ENCODE measurements at places on chromosomes 16 and 17.

DNA sequence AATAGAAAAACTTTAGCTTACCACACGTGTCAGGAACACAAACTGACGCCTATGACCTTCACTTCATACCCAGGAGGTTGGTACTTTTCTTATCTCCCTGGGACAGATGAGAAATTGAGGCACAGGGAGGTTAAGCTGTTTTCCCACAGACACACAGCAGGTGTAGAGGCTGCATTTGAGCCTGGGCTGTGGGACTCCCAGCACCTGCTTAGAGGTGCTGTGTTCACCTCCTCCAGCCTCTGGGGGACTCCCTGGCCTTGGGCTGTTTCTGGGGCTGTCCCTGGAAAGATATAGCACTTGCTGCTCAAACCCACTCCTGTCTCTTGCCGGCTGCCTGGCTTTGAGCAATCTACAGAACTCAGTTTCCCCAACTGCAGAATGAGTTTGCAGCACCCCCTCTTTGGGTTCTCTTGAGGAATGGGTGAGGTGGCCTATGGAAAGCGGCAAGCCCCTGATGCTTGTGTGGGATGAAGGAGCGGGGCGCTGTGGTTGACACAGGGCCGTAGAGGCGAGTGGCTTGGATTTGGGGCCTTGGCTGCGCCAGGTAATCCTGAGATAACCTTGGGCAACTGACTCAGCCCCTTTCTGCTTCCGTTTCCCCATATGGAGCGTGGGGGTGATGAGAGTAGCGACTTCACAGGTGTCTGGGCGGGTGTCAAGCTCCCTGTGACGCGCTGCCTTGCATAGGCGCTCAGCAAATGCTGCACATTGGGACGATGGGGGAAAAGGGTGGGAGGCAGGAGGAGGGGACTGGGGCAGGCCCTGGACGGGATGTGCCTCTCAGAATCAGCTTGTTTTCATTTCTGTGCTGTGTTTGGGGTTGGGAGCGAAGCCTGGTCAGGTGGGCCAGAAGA, 104.5 kb upstream of the CIBAR2 start:
- DNase-seq: no peak

GRCh38 chr17:4944163-4944553, 4.1 kb downstream of the RNF167 start:
- DNase-seq: no peak

DNA sequence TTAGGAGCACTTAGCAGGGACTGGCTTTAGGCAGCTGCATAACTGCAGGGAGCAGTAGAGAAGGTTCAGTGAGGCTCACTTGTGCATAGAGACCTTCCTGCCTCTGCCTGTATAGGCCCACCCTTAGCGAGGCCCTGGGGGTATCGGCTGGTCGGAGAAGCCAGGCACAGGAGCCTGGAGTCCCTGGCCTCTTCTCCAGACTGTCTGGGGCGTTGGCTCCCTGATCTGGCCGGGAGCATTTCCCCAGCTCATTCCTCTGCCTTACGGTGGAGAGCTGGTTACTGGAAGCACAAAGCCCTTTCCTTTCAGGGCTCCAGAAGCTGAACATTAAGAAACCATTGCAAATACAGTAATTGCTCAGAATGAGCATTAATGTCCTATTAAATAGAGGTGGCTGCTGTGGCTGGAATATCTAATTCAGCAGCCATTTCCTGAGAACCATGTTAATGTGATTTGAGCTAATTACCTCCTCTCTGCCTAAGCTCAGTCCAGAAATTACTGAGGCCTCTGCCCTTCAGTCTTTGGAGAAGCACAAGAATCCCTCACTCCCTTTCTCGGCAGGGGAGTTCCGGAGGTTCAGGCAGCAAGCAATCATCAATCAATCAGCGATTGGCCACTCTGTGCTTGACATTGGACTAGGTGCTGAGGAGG, 18.8 kb upstream of the TMEM220 start:
- no peak for DNase-seq

GRCh38 chr17:79982986-79983385, 52.7 kb downstream of the TBC1D16 start:
- no peak for DNase-seq

DNA sequence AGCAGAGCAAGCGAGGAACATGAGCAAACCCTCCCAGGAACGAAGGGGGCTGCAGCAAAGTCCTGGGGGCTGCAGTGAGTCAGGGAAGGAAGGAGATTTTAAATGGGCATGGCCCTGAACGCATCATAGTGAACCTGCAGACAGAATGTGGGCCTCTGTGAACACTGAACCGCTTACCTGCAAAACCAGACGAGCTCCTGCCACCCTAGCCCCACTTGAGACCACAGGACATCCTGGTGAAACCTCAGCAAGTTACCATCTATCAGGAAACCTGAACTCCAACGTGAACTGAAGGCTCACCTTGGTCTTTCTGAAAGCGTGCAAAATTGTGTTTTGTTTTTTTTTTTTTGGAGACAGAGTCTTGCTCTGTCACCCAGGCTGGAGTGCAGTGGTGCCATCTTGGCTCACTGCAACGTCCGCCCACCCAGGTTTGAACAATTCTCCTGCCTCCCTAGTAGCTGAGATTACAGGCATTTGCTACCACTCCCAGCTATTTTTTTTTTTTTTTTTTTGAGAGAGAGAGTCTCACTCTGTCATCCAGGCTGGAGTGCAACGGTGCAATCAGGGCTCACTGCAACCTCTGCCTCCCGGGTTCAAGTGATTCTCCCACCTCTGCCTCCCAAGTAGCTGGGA, 30.8 kb downstream of the FANCA start:
- DNase-seq: no peak

GRCh38 chr16:79605999-79606398, 5.5 kb upstream of the MAF start:
- DNase-seq: no peak

GRCh38 chr17:28528327-28529012, 22.3 kb downstream of the FOXN1 start:
- DNase-seq: no peak

DNA sequence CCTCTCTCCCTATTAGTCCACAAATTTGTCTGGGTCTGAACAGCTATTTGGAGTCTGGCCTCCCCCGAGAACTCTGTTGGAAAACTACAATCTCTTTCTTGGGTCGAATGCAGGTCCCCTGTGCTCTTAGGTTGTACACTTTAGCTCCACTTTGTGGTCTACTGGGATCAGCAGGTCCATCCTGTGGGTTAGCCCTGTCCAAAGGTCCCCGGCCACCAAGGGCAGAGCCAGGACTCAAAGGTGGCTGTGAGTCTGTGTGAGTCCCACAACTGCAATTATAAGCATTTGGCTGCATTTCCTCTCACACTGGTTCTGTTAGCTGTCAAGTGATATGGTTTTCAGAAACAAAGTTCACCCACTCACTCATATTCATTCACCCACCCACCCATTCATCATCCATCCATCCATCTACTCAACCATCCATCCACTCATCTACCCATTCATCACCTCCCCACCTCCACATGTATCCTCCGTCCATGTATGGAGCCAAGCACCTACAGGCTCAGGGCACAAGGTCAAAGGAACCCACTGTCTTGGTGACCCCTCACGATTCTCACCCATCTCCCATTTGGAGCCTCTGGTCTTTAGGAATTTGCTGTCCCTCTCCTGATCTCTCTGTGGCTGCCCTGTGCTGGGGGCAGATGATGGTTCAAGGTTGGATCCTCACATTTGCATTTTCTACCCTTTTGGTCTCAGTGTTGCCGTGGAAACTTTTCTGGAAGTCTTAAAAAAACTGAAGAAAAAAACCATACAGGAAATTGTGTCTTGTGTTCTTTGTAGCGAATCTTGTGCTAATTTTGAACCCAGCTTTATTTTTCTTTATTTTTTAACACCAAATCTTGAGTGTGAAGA, 45.8 kb downstream of the IRF8 start:
- DNase-seq: no peak

GRCh38 chr16:73543970-73544599, 496.2 kb upstream of the ZFHX3 start:
- DNase-seq: no peak

- DNase-seq: peak; percentile 61
These were observed 14.4 kb downstream of the SLFN5 start for GRCh38 chr17:35257208-35257659.

DNA sequence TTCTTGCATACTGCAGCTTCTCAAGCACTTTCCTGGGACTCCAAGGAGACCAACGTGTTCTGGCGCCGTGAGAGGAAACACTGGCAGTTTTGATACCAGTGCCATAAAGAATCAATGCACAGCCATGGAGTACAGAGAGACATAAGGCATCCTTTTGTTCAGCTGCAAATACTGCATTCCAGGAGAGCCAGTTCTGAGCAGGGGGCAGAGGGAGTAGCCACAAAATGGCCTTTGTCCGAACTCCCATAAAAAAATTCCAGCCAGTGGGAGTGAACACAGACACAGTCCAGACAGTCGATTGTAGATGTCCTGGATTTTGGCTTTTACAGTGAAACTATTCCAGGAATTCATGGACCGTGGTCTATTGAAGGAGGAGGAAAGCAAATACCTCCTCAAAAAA, 36.2 kb upstream of the TEKT3 start:
- no peak for DNase-seq

- peak; percentile 46 for DNase-seq
These were observed 75.3 kb upstream of the AMZ2 start for GRCh38 chr17:68172461-68172954.

All from NCI-H748 treated with DMSO at 0.1 percent for 48 hours (cell line).